ENCODE measurements at places on chromosomes 3 and 15.
A peak's percentile ranks its signal among the peaks of the same experiment; 100 is the strongest.

GRCh38 chr3:183629546-183630301, 5.7 kb upstream of the KLHL24 start:
- H3K4me3 ChIP-seq = no peak overlapping the region
- H3K27me3 ChIP-seq = no peaks in the 10 kb centered on the region
- H3K4me1 ChIP-seq = no peaks in the 10 kb centered on the region
- no peaks in the 10 kb centered on the region for H3K36me3 ChIP-seq
- no peak overlapping the region for H3K27ac ChIP-seq

- no peaks in the 10 kb centered on the region for H3K36me3 ChIP-seq
- no peak for DNase-seq
- H3K4me1 ChIP-seq = no peaks in the 10 kb centered on the region
- H3K27ac ChIP-seq = no peak overlapping the region
- H3K4me3 ChIP-seq = no peak overlapping the region
These were observed 172.0 kb downstream of the RAB11A start for GRCh38 chr15:66041276-66041675.

- H3K4me1 ChIP-seq = no peaks in the 10 kb centered on the region
- H3K27me3 ChIP-seq = no peaks in the 10 kb centered on the region
- H3K4me3 ChIP-seq = no peak overlapping the region
- H3K27ac ChIP-seq = no peak overlapping the region
These were observed 34.1 kb upstream of the ATG7 start for GRCh38 chr3:11238060-11238459.

GRCh38 chr3:15520185-15520584, 1.3 kb downstream of the COLQ start:
- H3K27ac ChIP-seq = no peak overlapping the region
- H3K27me3 ChIP-seq = no peaks in the 10 kb centered on the region
- DNase-seq = no peak
- no peak overlapping the region for H3K4me3 ChIP-seq
- no peaks in the 10 kb centered on the region for H3K4me1 ChIP-seq

GRCh38 chr3:3860235-3860634, 61.0 kb downstream of the LRRN1 start:
- H3K27ac ChIP-seq = no peak overlapping the region
- no peaks in the 10 kb centered on the region for H3K27me3 ChIP-seq
- H3K4me1 ChIP-seq = no peaks in the 10 kb centered on the region
- H3K4me3 ChIP-seq = no peak overlapping the region

GRCh38 chr3:482479-482878, 285.9 kb downstream of the CHL1 start:
- no peak overlapping the region for H3K27ac ChIP-seq
- no peak overlapping the region for H3K4me3 ChIP-seq
- no peaks in the 10 kb centered on the region for H3K27me3 ChIP-seq
- H3K4me1 ChIP-seq = no peaks in the 10 kb centered on the region

GRCh38 chr3:105397974-105398373, 31.3 kb downstream of the ALCAM start:
- no peak overlapping the region for H3K4me3 ChIP-seq
- no peaks in the 10 kb centered on the region for H3K36me3 ChIP-seq
- H3K27ac ChIP-seq = no peak overlapping the region

GRCh38 chr15:93848490-93848889, 382.9 kb upstream of the MCTP2 start:
- H3K27me3 ChIP-seq = no peaks in the 10 kb centered on the region
- no peak overlapping the region for H3K27ac ChIP-seq
- no peak for DNase-seq

- no peak overlapping the region for H3K27ac ChIP-seq
- H3K27me3 ChIP-seq = no peaks in the 10 kb centered on the region
- H3K4me3 ChIP-seq = no peak overlapping the region
- H3K36me3 ChIP-seq = no peaks in the 10 kb centered on the region
These were observed 23.6 kb downstream of the SLMAP start for GRCh38 chr3:57779666-57780065.

DNA sequence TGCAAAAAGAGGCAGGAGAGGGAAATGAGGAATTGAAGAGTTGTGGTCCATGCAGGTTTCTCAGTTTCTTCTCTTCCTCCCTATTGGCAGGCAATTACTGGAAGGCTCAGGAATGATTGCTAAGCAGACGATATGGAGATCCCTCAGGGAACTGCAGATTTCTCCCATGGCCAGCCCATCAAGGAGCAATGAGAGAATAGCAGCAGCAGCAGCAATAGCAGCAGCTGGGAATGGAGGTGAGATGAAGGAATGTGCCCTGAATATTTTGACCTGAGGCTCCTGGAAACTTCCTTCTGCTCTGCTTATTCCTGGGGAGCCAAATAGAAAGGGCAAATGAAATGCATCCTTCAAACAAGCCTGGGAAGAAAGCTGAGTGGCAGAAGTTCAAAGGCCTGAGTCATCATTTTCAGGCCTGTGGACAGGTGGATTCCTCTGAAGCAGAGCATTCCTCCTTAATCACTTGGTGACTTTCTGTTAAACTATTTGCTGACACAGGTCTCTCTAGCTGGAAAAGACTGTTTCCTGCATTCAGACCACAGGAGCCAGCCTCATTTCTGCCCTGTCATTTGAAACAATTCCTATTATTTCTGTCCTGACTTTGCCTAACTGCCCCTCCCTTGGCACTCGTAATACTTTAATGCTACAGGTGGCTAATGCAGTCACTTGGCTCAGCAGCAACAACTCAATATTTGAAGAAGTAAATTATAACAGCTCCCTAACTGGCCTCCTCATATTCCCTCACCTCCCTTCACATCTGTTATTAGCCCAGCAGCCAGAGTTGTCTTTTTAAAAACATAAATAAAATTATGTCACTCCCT, 146.9 kb upstream of the GADL1 start:
- H3K27me3 ChIP-seq = no peaks in the 10 kb centered on the region
- no peaks in the 10 kb centered on the region for H3K36me3 ChIP-seq
- no peaks in the 10 kb centered on the region for H3K4me1 ChIP-seq
- H3K27ac ChIP-seq = no peak overlapping the region
- H3K4me3 ChIP-seq = no peak overlapping the region
- DNase-seq = no peak

DNA sequence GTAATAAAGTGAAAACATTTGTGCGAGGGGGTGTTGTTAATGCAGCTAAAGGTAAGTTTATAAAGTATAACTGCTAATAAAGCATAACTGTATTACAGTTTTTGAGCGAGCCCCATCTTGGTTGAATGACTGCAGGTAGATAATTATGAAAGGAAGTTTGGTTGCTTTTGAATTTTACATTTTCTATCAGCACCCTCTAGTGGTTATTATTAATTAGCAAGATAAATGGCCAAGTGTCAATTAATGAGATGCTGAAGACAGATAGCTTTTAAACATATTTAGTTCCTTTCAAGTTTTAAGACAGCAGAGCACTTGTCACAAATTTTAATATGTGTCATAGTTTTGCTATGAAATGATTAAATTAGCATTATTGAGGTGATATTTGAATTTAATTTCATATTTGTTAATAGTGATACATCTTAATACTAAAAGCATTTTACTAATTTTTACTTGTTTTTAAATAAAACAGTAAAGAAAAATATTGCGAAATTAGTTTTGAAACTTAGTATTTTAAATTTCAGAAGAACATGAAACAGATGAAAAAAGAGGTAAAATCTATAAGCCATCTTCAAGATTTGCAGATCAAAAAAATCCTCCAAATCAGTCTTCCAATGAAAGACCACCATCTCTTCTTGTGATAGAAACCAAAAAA, 15.1 kb downstream of the U2SURP start:
- H3K4me3 ChIP-seq = no peak overlapping the region
- H3K4me1 ChIP-seq = no peaks in the 10 kb centered on the region
- no peak overlapping the region for H3K27ac ChIP-seq
- peaks cover 32% of the 10 kb centered on the region for H3K36me3 ChIP-seq

DNA sequence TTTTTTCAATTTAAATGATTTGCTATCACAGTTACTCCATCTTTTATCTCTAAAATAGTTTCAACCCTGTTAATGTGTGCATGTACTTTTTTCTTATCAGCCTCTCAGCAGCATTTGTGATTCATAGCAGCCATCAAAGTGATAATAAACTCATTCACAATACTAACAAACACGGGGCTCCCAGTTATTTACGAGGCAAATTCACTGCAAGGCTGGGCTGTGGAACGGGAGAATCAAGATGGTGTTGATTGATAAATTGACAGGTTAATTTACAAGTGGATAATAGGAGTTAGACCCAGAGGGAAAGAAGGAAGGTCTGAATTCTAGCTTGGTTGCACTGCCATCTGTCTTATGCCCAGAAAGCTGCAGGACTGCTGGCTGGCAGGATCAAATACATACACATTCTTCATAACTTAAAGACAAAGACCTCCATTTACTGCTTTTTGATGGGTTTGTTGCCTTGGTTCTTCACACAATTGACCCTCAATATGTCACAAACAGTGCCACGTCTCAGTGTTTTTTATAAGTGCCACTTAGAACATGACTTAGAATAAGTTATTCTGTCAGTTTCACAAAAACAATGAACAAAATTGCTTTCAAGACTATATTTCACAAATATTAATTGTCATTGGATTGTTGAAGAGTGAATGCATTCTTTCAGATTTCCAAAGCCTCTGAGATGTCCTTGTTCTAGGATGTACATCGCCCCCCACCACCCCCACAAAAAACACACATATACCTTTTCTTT, 562.8 kb downstream of the NR2F2 start:
- H3K4me1 ChIP-seq = peaks cover 6% of the 10 kb centered on the region
- no peak overlapping the region for H3K27ac ChIP-seq
- no peak for DNase-seq
- H3K4me3 ChIP-seq = no peak overlapping the region

DNA sequence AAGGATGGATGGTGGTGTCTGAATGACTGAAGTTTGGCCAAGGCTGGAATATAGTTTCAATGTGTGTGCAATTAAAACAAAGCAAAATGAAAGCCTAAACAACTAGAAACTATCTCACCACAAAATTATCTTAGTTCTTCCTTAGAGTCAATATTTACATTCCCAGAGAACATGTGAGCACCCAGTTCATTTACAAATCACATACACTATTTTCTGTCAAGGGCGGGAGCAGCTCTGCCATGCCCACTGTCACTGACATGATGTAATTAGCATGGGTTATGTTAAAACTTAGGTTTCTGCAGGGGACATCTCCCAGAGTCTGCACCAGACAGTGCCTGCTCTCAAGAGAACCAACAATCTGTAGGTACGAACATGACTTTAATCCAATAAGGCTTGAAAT, 65.0 kb downstream of the PDZRN3 start:
- H3K27me3 ChIP-seq = no peaks in the 10 kb centered on the region
- H3K4me3 ChIP-seq = no peak overlapping the region

GRCh38 chr3:37912052-37912733, 50.5 kb downstream of the CTDSPL start:
- H3K4me1 ChIP-seq = no peaks in the 10 kb centered on the region
- no peaks in the 10 kb centered on the region for H3K27me3 ChIP-seq
- no peak overlapping the region for H3K4me3 ChIP-seq
- no peak overlapping the region for H3K27ac ChIP-seq
- no peaks in the 10 kb centered on the region for H3K36me3 ChIP-seq
- DNase-seq = no peak

DNA sequence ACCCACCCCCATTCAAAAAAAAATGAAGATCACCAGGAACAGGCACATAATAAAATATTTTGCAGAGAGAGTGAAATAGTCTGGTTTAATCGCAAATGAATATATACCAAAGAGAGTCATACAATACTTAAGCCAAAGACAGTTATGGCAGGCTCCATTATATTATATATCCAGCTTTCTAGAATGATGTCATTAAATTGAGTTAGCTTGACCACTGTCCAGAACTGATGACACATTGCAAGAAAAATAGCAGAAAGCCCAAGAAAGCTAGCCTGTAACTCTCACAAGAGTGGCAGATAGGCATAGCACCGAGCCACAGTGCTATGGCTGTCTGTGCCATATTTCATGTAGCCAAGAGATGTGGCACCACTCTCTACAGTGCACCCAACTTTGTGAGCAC, 231.9 kb upstream of the SEMA6D start:
- H3K4me3 ChIP-seq = no peak overlapping the region
- no peak overlapping the region for H3K27ac ChIP-seq
- no peaks in the 10 kb centered on the region for H3K4me1 ChIP-seq
- no peaks in the 10 kb centered on the region for H3K36me3 ChIP-seq
- no peaks in the 10 kb centered on the region for H3K27me3 ChIP-seq
- DNase-seq = no peak

DNA sequence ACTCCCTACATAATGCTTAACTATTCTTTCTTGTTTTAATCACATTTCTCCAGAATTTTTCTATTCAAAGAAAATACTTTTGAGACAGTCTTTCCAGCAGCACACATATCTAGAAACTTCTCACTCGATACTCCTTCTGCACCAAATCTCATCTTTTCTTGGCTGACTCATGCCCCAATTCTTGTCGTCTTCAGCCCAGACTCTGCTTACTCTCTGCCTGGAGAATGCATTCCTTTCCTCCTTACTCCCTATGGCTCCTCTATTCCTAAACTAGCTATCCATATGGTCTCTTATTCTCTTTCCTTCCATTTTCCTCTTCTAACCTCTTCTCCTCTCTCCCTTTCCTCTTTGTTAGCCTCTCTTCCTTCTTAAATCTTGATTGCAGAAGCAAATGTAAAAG, 158.7 kb downstream of the GBE1 start:
- no peak for DNase-seq
- no peak overlapping the region for H3K27ac ChIP-seq
- no peaks in the 10 kb centered on the region for H3K4me1 ChIP-seq
- H3K36me3 ChIP-seq = no peaks in the 10 kb centered on the region

- H3K27me3 ChIP-seq = no peaks in the 10 kb centered on the region
- no peak overlapping the region for H3K27ac ChIP-seq
- H3K4me1 ChIP-seq = no peaks in the 10 kb centered on the region
These were observed 81.8 kb upstream of the THBS1 start for GRCh38 chr15:39499042-39499441.

DNA sequence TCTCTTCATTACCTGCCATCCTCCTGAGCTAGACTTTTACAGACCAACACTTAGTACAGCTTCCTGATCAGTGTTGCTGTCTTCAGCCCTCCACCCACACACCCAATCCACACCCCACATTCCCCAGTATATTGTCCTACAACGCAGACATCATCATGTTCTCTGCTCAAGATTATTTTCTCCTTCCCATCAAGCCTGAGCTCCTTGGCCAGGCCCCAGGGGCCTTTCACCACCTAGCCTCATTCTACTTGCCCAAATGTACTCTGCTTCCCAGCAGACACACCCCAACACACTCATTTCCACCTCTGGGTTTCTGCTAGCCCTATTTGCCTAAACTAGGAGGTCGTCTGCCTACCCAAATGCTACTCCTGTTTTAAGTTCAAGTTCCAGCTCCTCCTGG, 37.0 kb downstream of the DAPK2 start:
- H3K27me3 ChIP-seq = no peaks in the 10 kb centered on the region
- no peak overlapping the region for H3K4me3 ChIP-seq
- no peaks in the 10 kb centered on the region for H3K36me3 ChIP-seq
- no peaks in the 10 kb centered on the region for H3K4me1 ChIP-seq
- DNase-seq = no peak

- no peak overlapping the region for H3K4me3 ChIP-seq
- H3K27me3 ChIP-seq = no peaks in the 10 kb centered on the region
- DNase-seq = no peak
- no peak overlapping the region for H3K27ac ChIP-seq
These were observed 103.2 kb downstream of the PPP2R3A start for GRCh38 chr3:136068708-136069107.

- H3K27ac ChIP-seq = no peak overlapping the region
- DNase-seq = no peak
- no peak overlapping the region for H3K4me3 ChIP-seq
- no peaks in the 10 kb centered on the region for H3K36me3 ChIP-seq
- no peaks in the 10 kb centered on the region for H3K4me1 ChIP-seq
- H3K27me3 ChIP-seq = no peaks in the 10 kb centered on the region
These were observed 116.9 kb downstream of the TP63 start for GRCh38 chr3:189748046-189748445.

GRCh38 chr3:48299746-48300712, 33.4 kb downstream of the SPINK8 start:
- no peaks in the 10 kb centered on the region for H3K27me3 ChIP-seq
- DNase-seq = no peak
- H3K27ac ChIP-seq = peak overlapping the region; percentile 79

All from right lobe of liver (tissue), 6 donors.